Cardiac septum (tissue), 1 donor: ENCODE measurements at places on chromosomes 7 and 10.
A peak's percentile ranks its signal among the peaks of the same experiment; 100 is the strongest.

DNA sequence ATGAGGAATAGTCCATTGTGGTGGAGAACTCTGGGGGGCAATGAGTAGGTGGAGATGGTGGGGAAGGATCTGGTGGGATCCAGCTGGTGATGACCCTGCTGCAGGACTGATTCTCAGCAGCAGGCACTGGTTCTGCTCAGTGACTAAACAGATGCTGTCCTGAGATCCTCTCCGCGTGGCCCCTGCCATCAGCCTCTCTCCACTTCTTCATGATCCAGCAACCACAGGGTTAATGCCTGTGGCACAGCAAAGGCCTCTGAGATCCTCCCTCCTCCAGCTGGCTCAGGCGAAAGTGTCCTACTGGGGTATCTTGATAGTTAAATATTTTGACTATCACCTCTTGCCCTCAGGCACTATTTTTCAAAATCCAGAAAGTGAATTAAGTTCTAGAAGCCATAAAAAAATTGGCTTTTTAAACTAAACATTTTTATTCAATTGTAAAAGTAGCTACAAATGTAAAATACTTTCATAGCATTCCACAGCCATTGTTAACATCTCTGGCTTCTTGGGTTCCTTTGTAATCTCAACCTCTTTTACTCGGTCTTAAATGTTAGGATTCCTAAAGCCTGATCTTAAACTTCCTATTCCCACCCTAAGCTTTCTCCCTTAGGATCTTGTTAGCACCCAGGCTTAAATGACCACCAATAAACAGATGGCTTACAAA, 13.1 kb downstream of the PLAU start:
- DNase-seq = no peak

- DNase-seq = no peak
Measured at GRCh38 chr10:93589648-93590562, 11.1 kb downstream of the RBP4 start.

GRCh38 chr10:57657164-57657765, 610.4 kb downstream of the IPMK start:
- DNase-seq = no peak

- no peak for DNase-seq
Measured at GRCh38 chr7:42883950-42884349, 27.9 kb downstream of the C7orf25 start.

DNA sequence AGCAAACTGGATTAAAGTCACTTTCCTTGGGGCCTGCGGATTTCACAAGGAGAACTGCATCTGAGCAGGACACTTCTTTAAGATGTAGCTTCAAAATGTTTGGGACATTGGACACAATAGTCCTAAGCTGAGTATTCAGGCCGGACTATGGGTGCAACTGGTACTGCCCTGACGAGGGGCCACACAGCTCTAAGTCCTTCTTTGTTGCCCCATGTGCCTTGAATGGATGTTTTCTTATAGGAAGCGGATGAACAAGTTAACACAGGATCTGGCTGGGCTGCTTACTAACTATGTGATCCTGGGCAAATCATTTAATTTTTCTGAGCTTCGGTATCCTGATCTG, 147.8 kb upstream of the KLF14 start:
- no peak for DNase-seq

GRCh38 chr10:35300063-35300699, 36.1 kb upstream of the CCNY start:
- DNase-seq = no peak

DNA sequence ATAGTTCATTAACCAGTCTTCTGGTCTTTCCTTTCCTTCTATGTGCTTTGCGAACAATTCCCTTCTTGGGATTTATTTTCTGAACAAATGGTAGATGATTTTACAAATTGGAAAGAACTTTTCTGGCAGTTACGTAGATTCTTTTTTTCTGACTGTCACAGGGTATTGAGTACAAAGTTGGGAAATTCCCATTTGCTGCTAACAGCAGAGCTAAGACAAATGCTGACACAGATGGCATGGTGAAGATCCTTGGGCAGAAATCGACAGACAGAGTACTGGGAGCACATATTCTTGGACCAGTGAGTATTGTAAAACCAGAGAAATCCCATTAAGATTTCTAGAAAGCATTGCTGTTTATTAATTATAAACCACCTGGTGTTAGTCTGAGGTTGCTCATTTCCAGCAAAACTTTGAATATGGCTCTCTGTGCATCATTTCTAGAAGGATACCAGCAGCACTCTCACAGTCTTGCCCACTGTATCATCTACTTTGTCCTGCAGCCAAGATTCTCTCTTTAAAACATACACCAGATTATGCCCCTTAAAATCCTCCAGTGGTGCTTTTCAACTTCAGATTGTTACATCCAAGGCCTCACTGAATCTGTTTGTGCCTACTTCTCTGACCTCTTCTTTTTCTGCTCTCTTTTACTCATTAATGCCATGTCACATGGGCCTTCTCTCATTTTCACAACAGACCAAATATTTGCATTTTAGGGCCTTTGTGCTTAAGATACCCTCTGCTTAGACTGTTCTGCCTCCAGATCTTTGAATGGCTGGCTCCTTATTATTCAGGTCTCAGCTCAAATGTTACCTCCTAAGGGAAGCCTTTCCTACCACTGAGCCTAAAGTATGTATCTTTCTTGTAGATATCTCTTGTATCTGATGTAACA, 27.0 kb downstream of the DLD start:
- DNase-seq = no peak

DNA sequence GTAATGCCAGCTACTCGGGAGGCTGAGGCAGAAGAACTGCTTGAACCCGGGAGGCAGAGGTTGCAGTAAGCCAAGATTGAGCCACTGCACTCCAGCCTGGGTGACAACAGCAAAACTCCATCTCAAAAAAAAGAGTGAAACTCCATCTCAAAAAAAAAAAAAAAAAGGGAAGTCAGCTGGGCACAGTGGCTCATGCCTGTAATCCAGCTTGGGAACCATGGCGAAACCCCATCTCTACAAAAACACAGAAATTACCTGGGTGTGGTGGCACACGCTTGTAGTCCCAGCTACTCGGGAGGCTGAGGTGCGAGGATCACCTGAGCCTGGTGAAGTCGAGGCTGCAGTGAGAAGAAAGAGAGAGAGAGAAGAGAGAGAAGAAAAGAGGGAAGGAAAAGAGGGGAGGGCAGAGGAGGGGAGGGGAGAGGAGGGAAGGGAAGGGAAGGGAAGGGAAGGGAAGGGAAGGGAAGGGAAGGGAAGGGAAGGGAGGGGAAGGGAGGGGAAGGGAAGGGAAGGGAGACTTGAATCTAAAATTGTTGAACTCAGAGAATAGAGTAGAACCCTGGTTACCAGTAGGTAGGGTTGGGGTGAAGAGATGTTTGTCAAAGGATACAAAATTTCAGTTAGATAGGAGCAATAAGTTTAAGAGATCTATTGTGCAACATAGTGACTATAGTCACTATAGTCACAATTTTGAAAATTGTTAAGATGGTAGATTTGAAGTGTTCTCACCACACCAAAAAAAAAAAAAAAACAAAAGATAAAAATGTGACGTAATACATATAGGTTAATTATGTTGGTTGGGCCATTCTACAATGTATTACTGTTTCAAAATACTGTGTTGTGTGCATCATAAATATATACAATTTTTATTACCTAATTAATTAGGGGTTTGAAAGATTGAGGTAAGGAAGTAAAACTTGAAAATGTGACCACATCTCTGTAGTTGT, 2.5 kb downstream of the SLC16A9 start:
- DNase-seq = no peak

DNA sequence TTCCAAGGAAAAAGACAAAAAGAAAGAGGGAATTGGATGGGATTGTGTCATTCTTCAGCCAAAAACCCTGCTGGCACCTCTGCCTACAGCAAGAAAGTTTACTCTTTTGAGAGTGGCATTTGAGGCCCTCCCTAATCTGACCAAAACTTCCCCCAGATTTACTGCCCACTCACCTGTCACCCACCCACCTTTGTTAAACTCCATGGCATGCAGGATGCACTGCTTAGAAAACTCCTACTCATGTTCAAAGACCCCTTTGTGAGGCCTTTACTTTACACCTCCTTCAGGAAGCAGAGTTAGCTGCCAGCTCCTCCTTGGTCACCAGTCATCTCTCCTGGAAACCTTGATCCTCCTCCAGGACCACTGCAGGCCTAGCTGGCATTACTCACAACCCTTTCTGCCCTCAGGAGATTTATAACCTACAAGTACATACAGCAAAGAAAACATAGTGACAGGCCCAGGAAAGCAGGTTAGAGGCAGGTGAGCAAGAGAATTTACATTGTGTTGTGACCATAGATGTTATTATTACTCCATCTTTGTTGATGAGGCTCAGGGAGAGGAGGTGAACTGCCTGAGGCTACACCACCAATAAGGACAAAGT, 10.3 kb upstream of the PLAC9 start:
- DNase-seq = no peak

DNA sequence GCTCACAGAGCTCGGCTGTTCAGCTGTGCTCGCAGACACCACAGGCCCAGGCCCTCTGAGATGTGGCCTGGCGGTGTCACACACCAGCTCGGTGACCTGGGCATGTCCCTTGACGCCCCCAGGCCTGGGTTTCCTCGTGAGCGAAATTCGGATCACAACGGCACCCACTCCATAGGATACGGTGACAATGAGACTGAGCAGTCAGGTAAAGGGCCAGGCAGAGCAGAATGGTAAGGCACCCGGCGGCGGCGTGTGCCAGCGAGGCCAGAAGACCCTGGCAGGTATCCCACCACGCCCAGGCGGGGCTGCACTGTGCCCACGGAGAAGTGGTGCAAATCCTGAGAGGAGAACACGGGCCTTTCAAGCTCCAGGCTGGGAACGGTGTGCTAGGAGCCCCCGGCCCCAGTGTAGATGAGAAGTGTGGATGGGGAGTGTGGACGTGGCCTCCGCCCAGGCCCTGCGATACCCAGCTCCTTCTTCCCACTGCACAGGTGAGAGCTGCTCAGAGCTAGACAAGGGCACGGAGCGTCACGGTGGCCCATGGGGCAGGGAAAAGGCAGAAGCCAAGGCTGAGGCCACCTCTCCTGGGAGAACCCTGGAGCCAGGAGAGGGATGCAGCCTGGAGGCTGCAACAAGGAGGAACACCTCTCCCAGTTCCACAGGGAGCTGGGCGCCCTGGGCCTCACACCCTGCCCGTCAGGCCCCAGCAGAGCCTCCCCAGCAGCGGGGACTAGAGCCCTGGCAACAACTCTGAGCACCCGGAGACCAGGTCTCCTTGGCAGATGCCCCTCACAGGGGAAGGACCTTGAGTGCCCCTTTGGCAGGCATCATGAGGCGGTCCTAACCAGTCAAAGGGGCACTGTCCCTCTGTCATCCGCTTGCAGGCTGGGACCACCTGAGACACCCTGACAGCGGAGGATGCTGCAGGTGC, 219.1 kb downstream of the MAD1L1 start:
- DNase-seq = peak; percentile 69

DNA sequence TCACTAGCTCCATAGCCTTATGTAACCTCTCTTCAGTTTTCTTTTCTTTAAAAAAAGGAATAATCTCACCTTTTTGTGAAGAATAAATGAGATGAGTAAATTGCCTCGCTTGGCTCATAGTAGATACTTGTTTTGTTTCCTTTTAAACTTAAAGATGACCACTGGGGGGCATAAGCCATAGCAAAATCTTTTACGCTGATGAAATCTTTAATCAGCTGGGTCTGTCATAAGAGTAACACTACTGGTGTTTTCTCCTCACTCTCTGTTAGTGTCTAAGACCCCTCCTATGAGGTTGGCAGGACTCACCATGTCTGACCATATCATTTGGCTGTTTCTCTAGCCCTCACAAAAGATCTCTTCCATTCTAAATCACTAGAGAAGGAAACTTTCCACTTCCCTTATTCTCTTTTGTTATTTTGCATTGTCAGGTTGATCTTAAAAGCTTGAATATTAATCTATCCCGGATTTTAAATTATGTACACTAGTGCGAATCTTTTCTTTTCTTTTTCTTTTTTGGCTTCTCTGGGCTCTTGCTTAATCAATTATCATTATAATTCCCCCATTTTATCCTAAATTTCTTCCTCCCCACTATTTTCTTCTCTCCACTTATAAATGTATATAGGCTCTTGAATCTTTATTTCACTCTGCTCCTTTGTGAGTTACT, 12.5 kb downstream of the STAG3 start:
- no peak for DNase-seq

GRCh38 chr10:56142092-56142728, 218.8 kb downstream of the ZWINT start:
- no peak for DNase-seq

DNA sequence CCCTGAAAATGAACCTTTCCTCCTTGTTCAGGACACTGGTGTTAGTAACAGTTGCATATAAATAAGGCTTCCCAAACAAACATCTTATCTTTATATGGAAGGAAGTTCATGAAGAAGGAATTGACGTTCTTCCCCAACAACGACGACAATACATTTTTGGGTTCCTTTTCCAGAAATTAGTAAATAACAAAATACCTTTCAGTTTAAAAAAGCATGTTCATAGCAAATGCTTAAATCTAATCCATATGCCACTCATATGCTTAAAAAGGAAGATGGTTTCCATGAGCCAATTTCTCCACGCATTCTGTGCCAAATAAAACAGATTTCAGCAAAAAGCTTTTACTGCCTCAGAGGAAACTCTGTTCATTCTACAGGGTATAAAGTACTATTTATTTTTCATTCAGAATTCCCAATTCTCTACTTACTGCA, 182.6 kb downstream of the COBL start:
- no peak for DNase-seq

DNA sequence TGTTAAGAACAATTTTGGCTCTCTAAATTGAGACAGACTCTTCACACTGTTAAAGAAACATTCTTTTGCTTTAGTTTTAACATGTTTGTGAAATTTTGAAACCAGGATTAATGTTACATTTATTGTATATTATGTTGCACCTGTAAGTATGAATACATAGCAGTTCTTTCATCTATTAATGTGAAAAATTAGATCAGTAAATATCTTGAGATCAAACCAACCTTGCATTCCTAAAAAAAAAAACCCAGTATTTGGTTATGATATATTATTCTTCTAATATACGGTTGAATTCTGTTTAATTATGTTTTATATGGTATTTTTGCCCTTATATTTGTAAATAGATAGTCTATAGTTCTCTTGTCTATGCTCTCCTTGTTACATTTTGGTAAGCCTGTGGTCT, 219.4 kb downstream of the BMPER start:
- DNase-seq = no peak

GRCh38 chr10:18104223-18104872, 35.9 kb upstream of the CACNB2 start:
- DNase-seq = no peak

DNA sequence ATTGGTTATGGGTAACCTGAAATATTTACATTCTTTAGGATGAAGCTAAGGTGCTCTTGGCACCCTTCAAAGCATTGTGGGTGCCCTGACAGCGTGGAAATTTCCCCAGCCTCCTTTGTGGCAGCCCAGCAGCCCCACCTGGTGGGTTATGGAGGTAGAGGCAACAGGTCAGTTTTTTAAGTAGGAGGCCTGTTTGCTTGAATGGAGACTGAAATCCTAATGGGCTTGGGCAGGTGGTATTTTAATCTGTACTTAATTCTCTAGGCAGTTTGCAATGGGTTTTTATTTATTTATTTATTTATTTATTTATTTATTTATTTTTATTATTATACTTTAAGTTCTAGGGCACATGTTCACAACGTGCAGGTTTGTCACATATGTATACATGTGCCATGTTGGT, 139.4 kb downstream of the EPC1 start:
- no peak for DNase-seq

GRCh38 chr10:3867454-3868270, 82.7 kb upstream of the KLF6 start:
- DNase-seq = no peak

GRCh38 chr10:30413996-30414576, 19.9 kb upstream of the MAP3K8 start:
- DNase-seq = no peak
